Activated gamma-delta T cell (primary cell): ENCODE measurements at places on chromosomes 16 and 17.

DNA sequence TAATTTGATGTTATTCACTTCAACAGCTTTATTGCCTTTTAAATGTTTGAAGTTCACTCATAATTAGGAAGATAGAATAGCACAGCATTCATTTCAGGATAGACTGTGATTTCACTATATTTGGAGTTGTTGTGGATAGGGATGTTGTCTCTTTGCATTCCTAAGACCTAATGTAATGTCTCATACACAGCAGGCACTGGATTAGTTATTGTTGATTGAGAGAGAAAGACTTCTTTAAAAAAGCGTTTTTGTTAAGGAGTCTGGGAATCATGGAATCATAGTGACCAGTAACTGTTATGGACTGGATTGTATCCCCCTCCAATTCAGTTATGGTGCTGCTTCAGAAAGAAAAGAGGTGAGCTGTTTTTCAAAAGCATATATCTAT, 122.0 kb downstream of the USP22 start:
- DNase-seq = no peak

DNA sequence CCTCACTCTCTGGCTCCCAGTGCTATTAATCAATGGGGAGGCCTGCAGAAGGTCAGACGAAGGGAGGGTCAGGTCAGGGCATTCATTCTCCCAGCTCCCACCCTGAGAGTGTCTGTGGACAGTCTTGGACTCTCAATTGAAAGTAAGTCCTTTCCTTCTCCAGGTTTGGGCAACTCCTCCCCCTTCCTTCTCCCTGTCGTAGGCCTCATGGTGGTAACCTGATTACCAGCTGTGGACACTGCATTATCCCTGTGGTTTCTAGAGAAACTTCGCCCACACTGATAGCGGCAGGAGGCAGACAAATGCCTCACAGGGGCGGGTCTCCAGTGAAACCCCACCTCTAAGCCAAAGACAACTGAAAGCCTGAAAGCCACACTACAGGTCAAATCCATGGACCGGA, 57.7 kb upstream of the SLC25A19 start:
- DNase-seq = no peak

DNA sequence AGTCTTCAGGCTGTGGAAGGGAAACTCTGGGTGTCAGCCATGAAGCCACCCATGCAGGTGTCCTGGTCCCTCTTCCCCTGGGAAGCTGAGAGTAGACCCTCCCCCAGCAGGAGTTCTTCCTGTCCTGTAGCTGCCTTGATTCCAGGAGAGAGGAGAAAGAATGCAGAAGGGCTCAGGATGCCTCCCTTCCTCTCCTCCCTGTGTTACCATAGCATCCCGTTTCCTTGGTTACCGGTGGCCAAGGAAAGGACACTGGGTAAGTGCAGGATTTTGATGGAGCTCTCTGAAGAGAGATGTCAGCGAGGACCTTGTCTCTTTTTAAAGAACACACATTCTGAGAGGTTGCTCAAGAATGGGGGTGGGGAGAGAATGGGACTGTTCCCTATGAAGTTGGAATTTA, 304.1 kb upstream of the N4BP1 start:
- DNase-seq = no peak

- DNase-seq = no peak
Observed at GRCh38 chr16:64362193-64362592, 759.7 kb downstream of the CDH11 start.

GRCh38 chr16:4283939-4284338, 11.1 kb upstream of the TFAP4 start:
- DNase-seq = no peak

GRCh38 chr17:77484111-77484510, 343.3 kb downstream of the SEC14L1 start:
- no peak for DNase-seq

DNA sequence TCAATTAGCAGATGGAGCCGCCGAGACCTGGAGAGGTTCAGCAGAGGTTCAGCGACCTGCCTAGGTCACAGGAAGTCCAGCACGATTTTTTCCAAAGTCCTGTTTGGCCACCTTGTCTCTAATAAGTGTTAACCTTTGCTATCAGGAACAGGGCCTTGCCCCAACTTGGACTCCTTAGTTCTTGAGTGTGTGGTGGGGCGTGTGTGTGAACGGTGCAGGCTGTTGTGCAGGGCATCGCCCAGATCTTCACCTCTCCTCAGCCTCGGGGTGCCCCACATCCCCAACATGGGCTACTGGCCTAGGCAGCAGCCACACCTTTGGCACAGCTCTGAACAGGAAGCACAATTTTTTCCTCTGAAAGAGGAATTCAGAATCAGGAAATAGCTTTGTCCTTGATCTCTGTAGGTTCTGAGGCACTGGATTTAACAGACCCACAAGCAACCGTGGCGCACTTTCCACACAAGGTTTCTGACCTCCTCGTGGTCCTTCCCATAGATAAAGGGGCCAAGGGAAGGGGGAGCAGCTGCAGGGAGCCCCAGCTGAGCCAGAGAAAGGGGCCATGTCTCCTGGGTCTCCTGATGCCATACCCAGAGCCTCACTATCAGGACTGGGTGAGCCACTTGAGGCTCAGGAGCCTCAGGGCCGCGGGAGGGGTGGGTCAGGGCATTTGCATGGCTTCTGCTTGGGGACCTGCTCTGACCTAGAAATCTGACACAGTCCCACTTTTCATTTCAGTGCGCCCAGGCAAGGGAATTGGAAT, 10.4 kb downstream of the MPRIP start:
- DNase-seq = no peak

DNA sequence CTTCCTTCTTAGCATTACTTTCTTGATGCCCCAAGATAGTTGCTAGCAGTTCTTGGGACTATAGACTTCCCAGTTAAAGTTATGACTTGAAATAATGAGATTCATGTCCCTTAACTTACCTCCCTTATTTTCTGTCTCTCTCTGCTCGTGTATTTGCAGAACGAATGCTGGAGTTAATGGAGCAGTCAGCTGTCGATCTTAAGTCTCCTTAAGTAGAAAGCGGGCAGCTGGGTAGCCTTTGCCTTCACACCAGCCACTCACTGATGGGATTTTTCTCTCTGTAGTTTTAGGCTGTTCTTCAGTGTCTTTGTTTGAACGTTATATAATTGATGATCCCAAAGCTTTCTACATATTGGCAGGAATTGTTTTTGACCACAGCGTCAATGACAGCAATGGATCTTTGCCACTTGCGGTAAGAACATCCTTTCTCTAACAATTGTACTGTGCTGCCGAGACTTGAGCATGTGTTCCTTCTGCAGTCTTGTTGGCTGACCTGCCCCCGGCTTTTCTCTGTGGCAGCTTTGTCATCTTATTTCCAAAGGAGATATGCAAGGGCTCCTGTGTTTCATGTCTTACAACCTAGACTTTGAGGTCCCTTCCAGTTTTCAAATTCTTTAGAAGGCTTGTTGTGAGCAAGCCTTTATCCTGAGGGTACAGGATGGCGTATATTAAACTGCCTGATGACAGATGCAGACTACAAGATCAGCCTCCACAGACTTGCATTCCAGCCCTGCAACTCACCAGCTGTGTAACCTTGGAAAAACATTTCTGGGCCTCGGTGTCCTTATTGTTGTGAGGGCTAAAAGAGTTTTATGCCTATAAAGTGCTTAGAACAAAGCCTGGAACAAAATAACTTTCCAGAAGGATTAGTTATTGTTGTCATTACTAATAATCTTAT, 25.1 kb upstream of the ABCA3 start:
- no peak for DNase-seq

- no peak for DNase-seq
Observed at GRCh38 chr16:77993111-77993985, 29.0 kb upstream of the CLEC3A start.

GRCh38 chr16:67389911-67390815, 3.1 kb downstream of the TPPP3 start:
- no peak for DNase-seq

DNA sequence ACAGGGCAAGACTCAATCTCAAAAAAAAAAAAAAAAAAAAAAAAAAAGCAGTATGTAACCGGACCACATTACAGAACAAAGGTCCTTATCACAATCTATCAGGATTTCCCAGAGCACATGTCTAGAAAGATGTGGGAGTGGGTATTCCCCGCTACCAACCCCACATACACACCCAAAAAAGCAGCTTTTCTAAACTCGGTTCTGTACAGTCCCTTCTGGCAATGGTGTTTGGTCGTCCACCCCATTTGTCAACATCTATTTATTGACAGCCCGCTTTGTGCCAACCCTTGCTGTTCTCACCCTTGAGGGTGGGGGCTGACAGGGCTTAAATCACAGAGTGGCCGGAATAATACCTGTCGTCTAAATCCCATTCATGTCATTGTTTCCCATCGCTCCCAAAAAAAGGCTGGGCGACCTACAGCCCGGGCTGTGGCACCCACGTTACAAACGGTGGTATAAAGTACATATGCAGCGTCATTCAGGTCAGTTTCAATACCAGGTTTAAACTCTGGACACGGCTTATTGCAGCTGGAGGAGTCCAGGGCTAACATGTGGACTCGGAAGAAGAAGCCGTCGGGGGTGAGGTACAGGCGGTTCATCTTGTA, 3.6 kb downstream of the C17orf58 start:
- DNase-seq = no peak

DNA sequence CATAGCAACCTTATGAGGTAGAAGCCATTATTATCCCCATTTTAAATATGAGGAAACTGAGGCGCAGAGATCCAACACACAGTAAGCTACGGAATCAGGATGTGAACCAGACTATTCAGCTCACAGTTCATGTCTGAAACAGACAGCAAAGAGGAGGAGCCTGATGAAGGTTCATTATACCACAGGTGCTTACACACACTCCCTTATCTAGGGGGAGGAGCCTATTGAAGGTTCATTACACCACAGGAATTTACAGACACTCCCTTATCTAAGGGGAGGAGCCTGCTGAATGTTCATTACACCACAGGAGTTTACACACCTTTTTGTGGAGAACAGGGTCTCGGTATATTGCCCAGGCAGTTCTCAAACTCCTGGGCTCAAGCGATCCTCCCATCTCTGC, 21.9 kb downstream of the C16orf95 start:
- DNase-seq = no peak

DNA sequence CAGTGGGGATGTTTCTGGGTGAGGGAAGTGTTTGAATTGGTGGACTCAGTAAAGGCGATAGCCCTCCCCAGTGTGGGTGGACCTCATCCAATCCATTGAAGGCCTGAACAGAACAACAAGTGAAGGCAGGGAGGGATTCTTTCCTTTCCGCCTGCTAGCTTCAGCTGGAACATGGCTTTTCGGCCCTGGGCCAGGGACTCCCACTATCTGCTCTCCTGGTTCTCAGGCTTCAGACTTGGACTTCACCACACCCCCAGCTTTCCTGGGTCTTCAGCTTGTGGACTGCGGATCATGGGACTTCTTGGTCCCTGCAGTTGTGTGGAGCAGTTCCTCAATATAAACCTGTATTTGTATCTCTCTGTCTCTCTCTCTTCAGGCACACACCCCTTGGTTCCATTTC, 77.9 kb downstream of the SNX29 start:
- DNase-seq = no peak
